B cell (primary cell): ENCODE measurements at places on chromosomes 11 and 22. TPM values are rescaled to one million over a fixed set of nuclear protein-coding genes. Genes with fewer than 3 reads are reported as not detected.

- DNase-seq, result no peak
Observed at GRCh38 chr22:27473533-27473932, 328.0 kb downstream of the MN1 start.

The NCR3LG1 gene
- 0.64 and 0.75 TPM in 2 replicates for total RNA-seq

DNA sequence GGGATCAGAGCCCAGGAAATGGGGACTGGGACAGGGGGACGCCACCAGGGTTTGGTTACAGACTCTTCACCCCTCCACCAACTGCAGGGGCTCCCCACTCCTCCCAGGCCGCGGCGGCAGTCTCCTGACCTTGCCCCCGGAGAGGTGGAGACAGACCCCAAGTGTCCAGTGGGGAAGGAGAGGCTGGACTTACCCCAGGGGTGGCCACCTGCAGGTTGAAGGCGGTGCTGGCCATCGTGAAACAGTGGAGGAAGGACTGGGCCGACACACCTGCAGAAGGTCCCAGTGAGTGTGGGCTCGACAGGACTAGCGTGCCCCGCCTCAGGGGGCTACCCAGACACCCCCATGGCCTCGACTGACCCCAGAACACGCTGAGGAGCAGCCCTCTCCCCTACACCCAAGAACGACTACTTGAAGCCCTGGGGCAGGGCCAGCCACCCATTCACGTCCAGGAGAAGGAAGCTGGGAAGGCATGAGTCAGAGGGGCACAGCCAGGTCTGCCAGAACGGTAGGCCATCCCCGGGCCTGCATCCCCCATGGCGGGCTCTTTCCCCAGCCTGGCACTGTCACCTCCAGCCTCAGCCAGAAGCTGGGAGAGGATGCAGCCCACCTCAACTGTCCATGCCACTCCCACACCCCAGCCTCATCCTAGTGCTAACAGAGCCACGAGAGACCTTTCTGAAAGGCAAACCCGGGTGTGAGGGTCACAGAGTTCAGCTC lies 2.3 kb downstream of the GATD1 start:
- DNase-seq, result peak; percentile 14

GRCh38 chr11:18599739-18600230 lies at the start of gene MISFA:
TSS of gene MISFA (plus strand) at chr11:18599789. CDS start at chr11:18599929, 140 bp downstream.
- DNase-seq, result no peak

The TTLL8 gene
- total RNA-seq, result not detected in 2 replicates

GRCh38 chr11:106879832-106880546 lies 138.3 kb downstream of the GUCY1A2 start:
- no peak for DNase-seq

The PANX3 gene
- not detected in 2 replicates for total RNA-seq

The HEPN1 gene
- not detected in 2 replicates for total RNA-seq

The DEPDC5 gene
- 124 and 133 TPM in 2 replicates for total RNA-seq

DNA sequence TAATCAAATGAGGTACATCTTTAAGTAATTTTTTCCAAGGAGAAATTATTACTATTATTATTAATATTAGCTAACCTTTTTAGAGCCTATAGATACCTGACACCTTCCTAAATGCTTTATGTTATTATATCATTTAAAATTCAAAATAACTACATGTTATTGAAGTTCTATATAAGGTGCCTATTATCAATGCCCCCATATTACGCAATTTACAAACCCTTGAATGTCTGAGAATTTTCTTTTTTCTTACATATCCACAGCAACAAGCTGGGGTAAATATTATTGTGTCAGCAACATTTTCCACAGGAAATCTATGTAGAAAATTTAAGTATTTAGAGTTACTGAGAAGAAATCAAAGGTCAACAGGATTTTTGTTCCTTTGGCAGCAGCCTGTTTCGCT lies 327.3 kb downstream of the NXPE2 start:
- no peak for DNase-seq

- no peak for DNase-seq
Observed at GRCh38 chr11:33694346-33695050, 6.1 kb downstream of the C11orf91 start.

GRCh38 chr11:119266517-119267255 lies 50.2 kb downstream of the MCAM start:
- DNase-seq, result no peak
